ENCODE measurements at places on chromosomes 7 and 10.

DNA sequence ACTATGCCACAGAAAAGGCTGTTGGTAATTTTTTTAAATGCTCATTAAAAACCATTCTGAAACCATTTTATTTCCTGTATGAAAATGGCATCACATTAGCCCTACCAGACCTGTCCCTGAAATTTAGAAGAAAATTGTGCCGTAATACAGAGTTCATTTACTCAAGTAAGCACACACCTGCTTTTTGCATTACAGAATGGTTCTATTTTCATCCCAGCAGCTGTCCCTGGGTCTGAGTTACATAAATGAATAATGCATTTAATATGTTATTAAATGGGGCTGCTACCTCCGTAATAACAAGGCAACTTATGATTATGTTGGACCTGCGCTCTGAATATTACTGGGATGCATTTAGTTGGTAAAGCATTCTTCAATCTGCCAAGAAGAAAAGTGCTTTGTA lies 508.9 kb downstream of the SORCS1 start:
- no peak for DNase-seq

GRCh38 chr10:71128311-71128980 lies 83.9 kb upstream of the UNC5B start:
- no peak for DNase-seq

DNA sequence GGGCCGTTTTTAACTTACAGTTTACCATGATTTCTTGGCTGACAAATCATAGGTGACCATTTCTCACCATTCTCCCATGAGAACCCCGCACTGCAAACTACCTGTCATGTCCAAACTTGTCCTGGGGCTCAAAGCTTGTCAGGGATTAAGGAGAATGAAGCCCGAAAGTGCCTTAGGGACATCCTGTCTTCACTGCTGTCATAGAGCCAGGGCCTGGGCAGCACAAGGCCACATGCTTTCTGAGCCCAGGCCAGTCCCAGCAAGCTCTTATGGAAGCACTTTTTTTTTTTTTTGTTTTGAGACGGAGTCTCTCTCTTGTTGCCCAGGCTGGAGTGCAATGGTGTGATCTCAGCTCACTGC lies 33.9 kb downstream of the CCM2 start:
- peak; percentile 48 for DNase-seq

DNA sequence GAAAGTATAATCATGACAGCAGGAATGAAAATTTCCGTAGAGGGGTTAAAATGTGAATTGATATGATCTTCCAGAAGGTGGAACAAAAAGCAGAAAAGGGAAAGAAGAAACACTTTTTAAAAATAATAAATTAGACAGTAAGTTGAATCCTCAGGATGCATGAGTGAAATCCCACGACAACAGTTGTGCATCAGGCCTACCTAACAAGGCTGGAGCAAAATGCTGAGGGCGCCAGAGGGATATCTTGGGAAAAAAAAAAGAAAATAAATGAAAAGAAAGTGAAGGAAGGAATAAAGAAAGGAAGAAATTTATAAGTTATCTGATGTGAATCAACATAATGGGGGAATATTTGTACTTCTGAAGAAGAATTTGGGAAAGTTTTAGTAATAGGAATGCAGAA lies 13.0 kb upstream of the HUS1 start:
- no peak for DNase-seq

GRCh38 chr7:152330827-152331226 lies 105.0 kb downstream of the KMT2C start:
- DNase-seq, result no peak

GRCh38 chr10:122877264-122877663 lies 2.1 kb downstream of the FAM24B start:
- DNase-seq, result no peak

- DNase-seq, result no peak
These were observed 7.8 kb downstream of the TLX1 start for GRCh38 chr10:101138788-101139420.

- no peak for DNase-seq
These were observed 125.5 kb upstream of the VSTM2A start for GRCh38 chr7:54416678-54417077.

GRCh38 chr10:85008488-85009184 lies 680.2 kb downstream of the CCSER2 start:
- no peak for DNase-seq

DNA sequence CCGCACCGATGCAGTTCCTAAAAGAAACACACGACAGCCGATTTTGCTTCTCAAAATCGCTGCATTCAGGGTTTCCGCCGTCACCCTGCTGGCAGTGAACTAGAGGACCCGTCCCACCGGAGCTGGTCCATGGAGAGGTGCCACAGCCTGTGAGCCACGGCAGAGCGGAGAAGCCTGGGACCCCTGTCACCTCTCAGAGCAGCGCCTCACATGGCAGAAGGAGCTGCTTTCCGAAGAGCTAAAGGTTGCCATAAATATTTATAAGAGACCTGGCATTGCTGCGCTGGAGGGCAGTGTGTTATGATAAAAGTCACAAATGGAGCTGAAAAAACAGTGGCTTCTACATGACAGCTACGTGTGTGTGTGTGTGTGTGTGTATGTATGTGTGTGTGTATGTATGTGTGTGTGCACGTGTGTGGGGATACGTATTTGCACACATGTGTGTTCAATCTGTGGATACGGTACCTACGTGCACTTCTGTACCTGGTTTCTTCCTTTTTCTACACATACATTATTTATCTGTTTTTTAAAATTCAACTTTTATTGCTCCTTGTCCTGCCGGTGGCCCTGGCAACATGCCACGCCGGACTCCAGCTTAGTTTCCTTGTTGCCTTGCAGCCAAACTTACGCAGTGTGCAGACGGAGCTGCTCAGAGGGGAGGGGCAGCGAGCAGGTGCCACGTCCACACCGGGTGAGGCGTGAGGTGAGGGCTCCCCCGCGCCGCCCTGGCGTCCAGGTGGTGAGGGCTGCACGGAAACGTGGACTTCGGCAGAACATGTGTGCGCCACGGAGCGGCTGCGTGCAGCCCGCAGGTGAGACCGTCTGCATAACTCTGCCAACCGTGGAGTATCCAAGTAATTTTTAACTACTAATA lies 115.2 kb upstream of the PITRM1 start:
- no peak for DNase-seq

DNA sequence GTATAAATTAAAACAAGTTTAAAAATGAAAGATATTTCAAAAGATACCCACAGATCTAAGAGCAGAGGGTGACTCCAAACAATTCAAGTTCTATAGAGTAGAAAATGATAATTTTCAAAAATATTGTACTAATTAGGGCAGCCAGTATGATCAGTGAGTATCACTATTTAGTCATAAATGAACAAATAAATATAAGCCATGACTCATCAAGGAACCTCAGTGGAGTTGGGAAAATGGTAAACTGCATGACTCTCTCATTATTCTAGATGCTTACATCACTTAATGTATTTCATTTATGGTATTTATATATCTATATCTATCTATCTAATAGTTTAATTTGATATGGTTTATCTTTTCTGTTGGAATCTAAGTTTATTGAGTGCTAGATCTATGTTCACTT lies 94.3 kb downstream of the THSD7A start:
- DNase-seq, result no peak

DNA sequence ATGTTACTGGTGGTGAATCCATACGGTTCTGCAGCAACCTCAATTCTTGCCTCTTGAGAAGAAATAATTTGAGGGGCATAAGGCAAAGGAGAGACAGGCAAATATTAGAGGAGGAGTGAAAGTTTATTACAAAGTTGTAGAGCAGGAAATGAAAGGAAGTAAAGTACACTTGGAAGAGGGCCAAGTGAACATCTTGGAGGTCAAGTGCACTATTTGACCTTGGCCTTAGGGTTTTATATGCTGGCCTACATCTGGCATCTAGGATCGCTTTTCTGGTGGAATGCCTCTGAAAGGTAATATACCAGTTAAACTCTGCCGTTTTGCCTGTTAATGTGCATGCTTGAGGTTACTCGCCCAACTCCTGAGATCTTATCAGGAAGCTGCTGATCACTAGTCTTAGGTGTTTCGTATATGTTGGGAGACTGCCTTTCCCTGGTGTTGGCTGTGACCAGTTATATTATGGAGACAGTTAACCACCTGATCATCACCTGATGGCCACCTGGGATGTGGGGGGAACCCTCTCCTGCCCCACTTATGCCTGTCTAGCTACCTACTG lies 66.1 kb upstream of the CYP2C18 start:
- DNase-seq, result no peak

DNA sequence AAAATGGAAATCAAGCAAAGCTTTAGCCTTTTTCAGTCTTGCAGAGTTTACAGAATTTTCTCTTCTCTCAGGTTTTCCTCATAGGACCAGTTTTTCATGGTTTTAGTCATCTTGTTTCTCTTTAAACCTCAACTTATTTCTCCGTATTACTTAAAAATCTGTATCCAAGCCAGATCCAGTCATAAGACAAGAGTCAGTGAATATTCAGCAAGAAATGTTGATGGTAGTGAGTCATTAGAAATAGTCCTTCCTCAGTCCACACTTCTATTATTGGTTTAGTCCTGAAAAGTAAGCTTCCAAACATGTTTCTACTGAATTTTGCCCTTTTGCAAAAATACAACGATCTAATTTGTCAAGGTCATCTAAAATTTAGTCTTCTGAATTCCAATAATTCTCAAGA lies 107.0 kb downstream of the VIM start:
- DNase-seq, result no peak

DNA sequence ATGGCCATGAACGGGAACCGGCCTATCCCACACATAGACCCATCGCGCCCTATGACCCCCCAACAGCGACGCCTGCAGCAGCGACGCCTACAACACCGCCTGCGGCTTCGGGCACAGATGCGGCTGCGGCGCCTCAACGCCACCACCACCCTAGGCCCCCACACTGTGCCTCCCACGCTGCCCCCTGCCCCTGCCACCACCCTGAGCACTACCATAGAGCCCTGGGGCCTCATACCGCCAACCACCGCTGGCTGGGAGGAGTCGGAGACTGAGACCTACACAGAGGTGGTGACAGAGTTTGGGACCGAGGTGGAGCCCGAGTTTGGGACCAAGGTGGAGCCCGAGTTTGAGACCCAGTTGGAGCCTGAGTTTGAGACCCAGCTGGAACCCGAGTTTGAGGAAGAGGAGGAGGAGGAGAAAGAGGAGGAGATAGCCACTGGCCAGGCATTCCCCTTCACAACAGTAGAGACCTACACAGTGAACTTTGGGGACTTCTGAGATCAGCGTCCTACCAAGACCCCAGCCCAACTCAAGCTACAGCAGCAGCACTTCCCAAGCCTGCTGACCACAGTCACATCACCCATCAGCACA lies 9.5 kb downstream of the POLD2 start:
- no peak for DNase-seq

- DNase-seq, result no peak
These were observed 482.3 kb downstream of the SORCS1 start for GRCh38 chr10:106682175-106682574.

- no peak for DNase-seq
These were observed 72.4 kb downstream of the DLG5 start for GRCh38 chr10:77854115-77854514.

Measured in left ventricle myocardium superior (tissue), 1 donor.